NCI-H446 (cell line): ENCODE measurements at places on chromosomes 12 and 14.
A peak's percentile ranks its signal among the peaks of the same experiment; 100 is the strongest.

DNA sequence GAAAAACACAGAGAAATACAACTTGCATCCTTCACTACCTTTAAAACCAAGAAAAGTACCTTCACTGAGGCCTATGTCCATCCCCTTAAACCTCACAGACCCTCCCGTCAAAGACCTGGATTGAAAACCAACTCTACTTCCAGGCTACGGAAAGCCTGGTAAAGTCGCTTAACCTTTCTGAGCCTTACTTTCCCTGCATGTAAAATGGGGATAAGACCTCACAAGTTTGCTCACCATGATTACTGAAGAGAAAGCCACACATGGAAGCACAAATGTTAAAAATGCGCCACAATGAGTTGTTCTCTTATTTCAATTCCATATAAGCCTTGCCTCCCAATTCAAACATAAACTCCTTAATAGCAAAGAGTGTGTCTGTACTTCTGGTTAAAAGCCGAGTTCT, 8.4 kb downstream of the ACTN1 start:
- no peak for DNase-seq

DNA sequence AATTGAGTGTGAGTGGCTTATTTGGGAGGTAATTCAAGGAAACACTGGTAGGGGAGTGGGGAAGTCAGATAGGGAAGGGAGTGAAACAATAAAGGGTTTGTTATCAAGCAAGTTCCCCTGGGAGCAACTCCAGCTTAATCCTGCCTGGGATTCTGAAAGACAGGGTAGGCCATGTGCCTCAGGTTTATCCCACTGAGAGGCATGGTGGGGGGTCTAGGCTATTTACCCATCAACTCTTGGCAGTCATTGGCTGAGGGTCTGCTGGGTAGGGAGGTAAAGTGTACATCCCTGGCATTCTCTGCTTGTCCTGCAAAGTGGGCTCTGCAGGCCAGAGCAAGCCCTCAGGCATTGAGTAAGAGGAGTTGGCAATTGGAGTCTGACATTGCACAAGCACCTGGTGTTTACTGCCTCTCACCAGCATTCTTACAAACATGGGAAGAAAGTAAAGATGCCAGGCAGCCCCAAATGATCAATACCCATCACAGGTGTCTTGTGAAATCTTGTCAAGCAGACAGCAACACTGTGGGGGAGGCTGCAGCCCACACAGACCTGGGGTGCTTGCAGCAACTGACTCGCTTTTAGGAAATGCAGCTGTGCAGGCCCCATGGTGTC, 169.3 kb downstream of the KTN1 start:
- no peak for DNase-seq

- DNase-seq: no peak
Observed at GRCh38 chr12:52390739-52391617, 5.5 kb upstream of the KRT84 start.

GRCh38 chr12:48970702-48971334, 717 bp downstream of the WNT10B start:
- no peak for DNase-seq

- DNase-seq: no peak
Observed at GRCh38 chr12:34142430-34142829, 120.1 kb downstream of the ALG10 start.

DNA sequence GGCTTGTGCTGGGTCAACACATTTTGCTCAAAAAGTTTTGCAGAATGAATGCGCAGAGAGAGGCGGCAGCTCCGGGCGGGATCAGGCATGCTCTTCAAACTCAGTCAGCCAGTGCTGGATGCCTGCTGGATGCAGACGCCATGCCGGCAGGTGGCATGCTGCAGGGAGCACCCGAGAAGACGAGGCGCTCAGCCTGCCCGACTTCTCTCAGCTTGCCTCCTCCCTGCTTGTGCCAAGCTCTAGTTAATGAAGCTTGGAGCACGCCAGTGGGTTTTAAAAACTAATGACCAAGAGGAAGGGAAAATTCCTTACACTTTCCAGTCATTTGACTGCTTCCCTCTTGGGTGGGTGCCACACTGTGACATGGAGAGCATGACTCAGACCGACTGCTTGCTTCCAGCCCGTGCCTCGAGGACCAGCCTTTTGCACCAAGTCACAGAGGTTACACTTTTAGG, 39.8 kb downstream of the SLC24A4 start:
- DNase-seq: peak; percentile 62

DNA sequence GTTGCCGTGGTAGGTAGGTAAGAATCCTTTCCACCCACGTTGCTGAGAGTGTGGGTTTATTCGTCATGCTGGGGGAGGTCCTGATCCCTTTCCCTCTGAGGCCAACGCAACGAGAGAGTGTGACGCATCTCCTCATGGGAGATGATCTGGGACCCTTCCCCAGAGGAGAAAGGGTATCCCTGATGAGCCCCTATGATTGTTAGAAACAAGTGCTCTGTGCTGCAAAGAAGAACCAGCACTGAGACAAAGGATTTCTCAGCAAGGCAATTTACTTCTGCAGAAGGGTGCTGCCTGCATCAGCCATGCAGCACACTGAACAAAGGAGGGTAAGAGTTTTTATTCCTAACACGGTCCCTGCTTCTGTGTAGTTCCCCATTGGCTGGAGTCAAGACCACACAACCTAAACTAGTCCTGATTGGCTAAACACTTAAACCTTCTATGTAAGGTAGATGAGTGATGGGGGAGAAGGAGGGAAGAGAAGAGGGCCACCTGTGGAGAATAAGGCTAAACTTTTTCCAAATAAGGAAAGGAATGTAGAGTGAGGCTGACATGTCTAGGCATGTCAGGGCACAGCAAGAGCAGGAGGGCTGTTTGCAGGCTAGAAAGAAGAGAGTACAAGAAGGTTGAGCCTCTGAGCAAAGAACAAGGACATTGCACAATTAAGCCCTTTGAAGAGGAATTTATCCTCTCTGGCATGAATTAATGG, 21.3 kb downstream of the CLEC2A start:
- no peak for DNase-seq

GRCh38 chr12:124758266-124759220, 105.1 kb downstream of the SCARB1 start:
- DNase-seq: peak; percentile 95

- no peak for DNase-seq
Observed at GRCh38 chr12:117334855-117335587, 26.4 kb downstream of the NOS1 start.

GRCh38 chr12:47814539-47815170, 5.0 kb downstream of the HDAC7 start:
- no peak for DNase-seq

DNA sequence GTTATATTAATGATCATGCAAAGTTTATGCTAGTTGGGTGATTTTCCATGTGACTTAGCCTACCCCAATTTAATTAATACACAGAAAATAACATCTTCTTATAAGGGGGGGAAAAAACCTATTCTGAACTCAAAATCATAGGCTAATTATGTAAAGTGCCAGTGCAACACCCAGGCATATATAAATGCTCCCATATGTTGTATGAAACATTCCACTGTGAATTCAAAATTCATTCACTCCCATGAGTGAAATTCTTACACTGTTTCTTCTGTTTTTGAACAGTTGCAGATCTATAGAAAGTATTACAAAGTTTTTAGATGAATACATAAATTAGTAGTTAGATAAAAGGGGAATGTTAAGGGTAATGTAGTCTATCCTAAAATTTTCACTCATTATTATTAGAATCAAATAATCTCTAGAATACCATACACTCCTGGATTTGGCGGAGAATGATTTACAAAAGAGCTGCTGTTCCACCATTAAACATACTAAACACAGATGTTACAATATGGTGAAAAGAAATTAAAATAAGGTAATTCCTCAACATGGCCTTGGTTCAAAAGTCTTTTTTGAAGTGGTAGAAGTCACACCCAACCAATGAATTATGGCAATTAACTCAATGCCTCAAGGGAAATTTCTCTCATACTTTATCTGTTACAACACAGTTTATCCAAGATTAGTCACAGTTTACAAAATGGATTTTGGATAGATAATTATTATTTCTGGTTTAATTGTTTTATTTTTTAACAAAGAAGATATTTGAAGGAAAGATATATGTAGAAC, 454.1 kb upstream of the FLRT2 start:
- no peak for DNase-seq

DNA sequence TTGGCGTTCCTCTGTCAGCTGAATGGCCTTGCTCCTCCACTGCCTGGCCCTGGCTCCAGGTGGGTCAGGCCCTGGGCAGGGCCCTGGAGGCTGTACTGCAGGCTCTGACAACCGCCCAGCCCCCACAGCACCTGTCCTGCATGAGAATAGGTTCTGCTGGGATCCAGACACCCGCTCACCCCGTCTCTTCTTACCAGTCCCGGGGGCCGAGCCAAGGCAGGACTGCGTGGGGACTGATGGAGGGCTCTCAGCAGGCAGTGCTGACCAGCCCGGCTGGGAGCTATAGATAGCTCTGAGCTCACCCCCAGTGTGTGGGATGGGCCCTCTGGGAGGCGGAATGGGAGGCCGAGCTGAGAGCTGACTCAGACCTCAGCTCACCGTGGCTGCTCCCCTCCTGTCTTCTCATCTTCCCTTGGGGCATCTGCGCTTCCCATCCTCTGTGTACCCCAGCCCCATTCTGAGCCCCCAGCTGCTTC, 39.6 kb downstream of the TEAD4 start:
- DNase-seq: no peak

DNA sequence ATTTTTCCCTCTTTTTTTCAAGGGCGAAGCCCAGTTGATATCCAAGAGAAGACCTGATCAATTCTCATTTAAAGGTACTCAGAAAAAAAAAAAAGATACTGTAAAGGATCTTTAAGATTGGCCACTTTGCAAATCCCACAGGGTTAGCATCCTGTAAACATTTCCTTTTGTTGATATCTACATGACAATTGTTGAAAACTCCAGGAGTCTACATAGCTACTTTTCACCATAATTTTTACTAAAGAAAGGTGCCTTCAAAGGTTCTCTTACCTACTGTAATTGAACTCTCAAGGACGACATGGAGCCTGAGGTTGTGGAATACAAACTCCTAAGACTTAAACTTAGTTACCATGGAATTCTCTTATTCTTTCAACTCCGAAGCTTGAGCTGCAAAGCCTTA, 125.5 kb downstream of the HECTD4 start:
- DNase-seq: no peak

- no peak for DNase-seq
Observed at GRCh38 chr12:91143206-91143605, 31.9 kb upstream of the LUM start.

DNA sequence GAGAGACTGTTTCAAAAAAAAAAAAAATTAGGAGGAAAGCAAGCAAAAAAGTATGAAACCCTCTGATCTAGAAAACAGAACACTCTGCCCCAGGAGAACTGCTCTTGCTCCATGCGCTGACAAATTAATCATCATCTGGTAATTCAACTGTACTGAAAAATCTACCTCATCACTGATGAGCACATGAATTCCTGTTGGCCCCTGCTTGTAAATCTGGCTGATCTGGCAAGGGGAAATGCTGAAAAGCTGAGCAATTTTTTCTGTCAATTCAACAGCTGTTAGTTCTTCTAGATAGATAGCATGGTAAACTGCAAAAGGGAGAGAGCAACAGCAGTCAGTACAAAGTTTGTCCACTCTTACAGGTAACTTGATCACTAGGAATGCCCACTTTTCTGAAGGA, 15.2 kb upstream of the CSRNP2 start:
- no peak for DNase-seq

GRCh38 chr12:31651893-31652521, 7.5 kb upstream of the ETFBKMT start:
- DNase-seq: no peak

GRCh38 chr12:93273834-93274564, 103.7 kb upstream of the NUDT4 start:
- DNase-seq: no peak

DNA sequence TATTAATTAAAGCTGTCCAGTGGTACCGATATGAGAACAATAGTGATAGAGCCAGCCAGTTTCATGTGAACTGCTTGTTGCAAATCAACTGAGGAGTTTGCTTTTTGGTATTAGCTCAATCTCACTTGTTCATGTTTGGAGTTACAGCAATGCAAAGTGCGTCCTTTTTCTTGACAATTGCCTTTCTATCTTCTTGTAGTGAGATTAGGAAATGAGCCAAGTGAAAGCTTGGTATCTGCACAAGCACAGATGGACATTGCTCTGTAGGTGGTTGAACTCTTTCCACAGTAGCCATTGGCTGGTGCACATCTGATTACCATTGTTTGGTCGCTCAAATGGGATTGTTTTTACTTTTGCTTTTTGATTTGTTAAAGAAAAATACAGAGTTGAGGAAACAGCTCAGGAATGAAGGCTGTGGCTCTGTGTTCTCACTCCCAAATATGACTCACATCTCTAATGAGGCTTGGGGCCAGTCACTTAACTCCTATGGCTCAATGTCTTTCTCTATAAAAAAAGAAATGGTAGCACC, 241.4 kb downstream of the BMP4 start:
- DNase-seq: no peak

DNA sequence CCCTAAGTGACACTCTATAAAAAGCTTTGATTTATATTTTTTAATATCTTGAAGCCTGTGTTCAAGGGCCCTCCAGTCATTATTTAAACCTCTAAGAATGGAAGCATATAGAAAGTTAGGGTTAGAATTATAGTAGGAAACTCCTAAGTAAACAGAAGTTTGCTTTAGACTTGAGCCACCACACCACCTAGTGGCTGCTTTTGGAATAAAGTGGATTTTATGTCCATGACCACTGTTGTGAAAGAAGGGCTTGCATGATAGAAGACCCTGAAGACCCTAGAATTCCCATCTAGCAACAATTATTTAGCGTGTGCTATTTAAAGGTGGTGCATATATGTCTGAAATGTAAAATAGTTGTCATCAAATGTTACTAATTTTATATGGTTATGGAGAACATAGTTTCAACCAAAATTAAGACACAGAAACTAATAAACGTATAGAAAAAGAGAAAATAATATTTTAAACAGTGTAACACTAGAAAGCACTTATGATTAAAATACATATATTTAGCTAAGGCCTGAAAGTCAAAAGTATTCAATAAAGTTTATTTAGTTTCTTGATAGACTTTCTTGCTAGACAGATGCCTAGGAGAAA, 21.3 kb downstream of the LRRIQ1 start:
- peak; percentile 67 for DNase-seq
